ENCODE measurements at places on chromosomes 4 and X.

GRCh38 chrX:142998447-142999198, 27.1 kb upstream of the SPANXN4 start:
- H3K27me3 ChIP-seq = no peaks in the 10 kb centered on the region
- no peak overlapping the region for H3K4me3 ChIP-seq
- no peak overlapping the region for H3K27ac ChIP-seq
- no peak for DNase-seq

- H3K27me3 ChIP-seq = no peaks in the 10 kb centered on the region
- DNase-seq = no peak
- no peaks in the 10 kb centered on the region for H3K36me3 ChIP-seq
- no peaks in the 10 kb centered on the region for H3K4me1 ChIP-seq
These were observed 194.0 kb downstream of the GASK1B start for GRCh38 chr4:157978680-157979361.

GRCh38 chrX:153688911-153689590, 1.3 kb downstream of the SLC6A8 start:
- H3K27me3 ChIP-seq = no peaks in the 10 kb centered on the region
- H3K4me1 ChIP-seq = peaks cover 62% of the 10 kb centered on the region
- H3K36me3 ChIP-seq = no peaks in the 10 kb centered on the region
- no peak for DNase-seq
- H3K27ac ChIP-seq = peak overlapping the region; percentile 79
- H3K4me3 ChIP-seq = peak overlapping the region; percentile 66

DNA sequence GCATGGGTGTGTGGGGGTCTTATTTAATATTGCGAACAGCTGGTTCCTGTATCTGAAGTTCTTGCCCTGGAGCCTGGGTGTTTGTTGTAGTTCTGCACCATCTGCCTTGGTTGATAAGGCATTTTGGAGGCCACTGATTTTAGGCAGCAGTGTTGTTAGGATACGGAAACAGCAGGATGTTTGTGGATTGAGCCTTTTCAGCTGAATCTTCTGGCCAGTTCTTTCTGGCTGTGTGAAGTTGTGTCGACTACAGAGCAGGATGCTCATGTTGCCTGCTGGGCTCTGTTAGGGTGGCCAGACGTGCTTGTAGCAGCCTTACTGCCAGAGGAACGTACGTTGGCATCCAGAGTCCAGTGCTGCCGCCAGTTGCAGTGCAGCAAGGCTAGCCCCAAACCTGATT, 134.2 kb downstream of the PTTG2 start:
- H3K27me3 ChIP-seq = no peaks in the 10 kb centered on the region
- no peak for DNase-seq
- H3K4me3 ChIP-seq = no peak overlapping the region
- H3K36me3 ChIP-seq = no peaks in the 10 kb centered on the region

DNA sequence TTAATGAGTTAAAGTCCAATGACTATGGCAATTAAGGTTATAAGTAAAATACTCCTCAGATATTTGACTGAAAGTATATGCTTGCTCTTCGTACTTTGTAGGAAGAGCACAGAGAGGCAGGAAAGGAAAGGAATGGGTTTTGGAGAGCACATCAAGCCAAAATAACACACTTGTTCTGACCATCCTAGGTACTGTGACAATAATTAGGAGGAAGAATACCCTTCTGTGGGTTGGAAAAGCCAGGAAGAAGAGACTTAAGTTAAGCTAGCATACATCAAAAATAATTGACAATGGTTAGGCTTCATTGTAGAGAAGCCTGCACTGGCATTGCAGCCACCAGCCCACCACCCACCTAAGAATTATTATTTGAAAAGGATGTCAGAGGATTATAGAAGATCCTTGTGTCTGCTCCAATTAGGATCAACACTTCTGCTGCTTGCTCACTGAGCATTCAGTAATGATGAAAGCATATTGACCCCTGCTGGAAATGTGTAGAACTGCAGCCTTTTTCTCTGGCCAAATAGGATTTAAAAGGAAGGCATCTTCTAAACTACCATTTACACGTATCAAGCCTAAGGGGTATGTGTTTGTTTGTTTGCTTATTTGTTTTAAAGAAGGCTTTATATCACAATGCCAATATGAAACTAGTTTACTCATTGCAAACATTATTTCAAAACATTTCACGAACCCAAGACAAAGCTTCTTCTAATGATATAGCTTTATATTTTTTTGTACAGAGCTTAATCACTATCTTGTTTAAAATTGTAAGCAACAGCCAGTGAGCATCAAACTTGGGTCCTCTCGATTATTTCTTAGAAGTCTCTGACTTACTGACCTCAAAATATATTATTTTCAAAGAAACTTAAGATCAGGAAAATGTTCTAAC, 286.2 kb upstream of the TET2 start:
- no peak overlapping the region for H3K27ac ChIP-seq
- no peak overlapping the region for H3K4me3 ChIP-seq
- H3K4me1 ChIP-seq = no peaks in the 10 kb centered on the region

DNA sequence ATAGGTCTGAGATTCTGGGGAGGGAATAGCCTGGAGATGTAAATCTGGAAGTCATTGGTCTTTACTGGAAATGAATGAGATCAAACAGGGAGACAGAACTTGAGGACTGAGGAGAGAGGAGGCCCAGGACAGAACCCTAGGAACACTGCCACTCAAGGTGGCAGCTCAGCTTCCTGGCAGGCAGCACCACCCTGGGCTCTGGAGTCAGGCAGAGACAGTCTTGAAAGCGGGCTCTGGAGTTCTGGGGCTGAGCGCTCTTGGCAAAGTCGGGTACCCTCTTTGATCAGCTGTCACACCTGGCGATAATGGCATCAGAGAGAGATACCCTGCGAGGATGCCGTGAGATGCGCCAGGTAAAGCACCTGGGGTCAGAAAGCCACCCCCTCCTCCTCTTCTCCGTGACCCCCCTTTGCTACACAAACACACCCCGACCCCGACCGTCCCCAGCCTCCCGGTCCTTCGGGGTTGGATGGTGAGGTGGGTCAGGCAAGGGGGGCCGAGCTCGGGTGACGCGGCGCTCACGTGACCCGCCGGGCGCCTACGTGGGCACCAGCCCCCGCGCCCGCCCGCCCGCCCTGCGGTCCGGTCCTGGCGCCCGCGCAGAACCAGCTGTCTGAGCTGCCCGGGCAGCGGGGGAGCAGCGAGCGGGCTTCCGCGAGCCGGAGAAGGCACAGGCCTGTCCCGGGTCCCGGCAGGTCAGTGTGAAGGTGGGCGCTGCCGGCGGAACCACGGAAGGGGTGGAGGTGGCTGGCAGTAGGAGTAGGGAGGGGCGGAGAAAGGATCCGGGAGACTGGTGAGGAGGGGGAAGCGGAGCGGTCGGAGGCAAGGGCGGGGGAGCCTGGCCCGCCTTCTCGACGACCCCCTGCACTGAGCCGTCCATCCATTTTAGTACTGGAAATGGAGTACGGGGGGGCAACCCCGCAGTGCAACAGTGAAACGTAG, at the start of gene TCEAL3:
TCEAL3 (plus strand) TSS at position 600 of the 942 bp plus-strand sequence. CDS start 1,102 bp downstream, outside the sequence.
- H3K4me3 ChIP-seq = peak within 1 kb of the TSS; percentile 69
- no peaks in the 10 kb centered on the region for H3K4me1 ChIP-seq
- peak; percentile 4 for DNase-seq
- H3K36me3 ChIP-seq = no peaks in the 10 kb centered on the region
- peak within 1 kb of the TSS; percentile 90 for H3K27ac ChIP-seq

DNA sequence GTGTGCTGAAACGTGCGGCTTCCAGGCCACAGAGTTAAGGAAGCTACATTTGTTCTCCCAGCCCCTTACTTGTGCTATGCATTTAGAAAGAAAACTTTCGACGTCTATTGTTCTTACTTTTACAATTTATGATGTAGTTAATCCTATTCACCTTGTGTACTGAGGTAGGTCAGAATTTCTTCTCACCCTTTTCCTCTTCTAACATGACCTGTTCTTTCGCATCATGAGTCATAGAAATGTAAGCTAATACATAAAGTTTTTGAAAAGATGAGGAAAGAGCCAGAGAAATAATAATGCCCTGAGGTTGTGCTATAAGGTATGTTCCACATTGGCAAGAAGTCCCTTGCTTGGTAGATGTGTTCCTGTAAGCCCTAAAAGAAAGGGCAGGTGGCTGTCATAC, 298.3 kb downstream of the TRIML1 start:
- no peaks in the 10 kb centered on the region for H3K36me3 ChIP-seq
- H3K4me3 ChIP-seq = no peak overlapping the region
- no peak for DNase-seq
- no peak overlapping the region for H3K27ac ChIP-seq

DNA sequence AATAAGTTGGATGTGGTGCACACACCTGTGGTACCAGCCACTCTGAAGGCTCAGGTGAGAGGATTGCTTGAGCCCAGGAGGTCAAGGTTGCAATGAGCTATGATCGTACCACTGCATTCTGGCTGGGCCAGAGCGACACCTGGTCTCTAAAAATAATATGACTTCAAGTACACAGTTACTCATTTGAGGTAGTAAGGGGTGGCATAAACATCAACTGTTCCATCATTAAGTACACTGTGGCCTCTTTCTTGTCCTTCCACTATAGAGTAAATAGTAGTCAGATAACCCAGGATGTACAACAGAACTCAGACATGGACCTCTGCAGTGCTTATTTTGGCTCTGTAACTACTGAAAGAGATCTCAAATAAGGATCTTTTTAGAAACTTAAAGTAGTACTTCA, 10.6 kb downstream of the FAM9B start:
- H3K36me3 ChIP-seq = no peaks in the 10 kb centered on the region
- DNase-seq = no peak
- no peaks in the 10 kb centered on the region for H3K4me1 ChIP-seq
- no peaks in the 10 kb centered on the region for H3K27me3 ChIP-seq

DNA sequence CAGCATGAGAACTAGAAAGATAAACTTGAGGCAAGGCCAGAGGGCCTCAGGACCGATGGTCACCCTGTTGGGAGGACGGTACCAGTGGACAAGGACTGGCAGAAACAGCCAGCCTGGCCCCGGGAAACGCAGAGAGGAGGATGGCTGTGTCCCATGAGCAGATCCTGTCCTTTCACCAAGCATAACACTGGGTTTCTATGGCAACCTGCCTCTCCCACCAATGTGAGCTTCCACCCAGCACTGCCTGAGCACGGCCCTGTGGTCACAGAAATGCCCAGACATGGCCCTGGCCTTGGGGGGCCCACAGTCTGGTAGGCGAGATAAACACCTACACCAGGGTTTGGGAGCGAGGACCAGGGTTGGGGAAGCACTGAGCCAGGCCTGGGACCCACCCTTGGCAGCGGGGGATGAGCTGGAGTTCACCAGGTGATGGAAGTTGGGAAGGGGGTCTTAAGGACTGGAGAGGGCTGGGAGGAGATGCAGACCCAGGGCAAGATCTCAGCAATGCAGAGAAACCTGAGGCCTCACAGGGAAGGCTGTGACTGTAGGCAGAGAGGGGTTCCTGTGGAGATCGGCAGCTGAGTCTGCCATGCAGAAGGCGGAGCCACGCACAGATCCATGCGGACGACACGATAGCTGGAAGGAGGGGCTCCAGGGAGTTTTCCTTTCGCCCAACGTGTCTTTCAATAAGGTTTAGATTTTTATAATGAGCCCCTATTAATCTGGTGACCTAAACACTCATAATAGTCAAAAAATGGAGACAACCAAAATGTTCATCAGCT, 32.7 kb upstream of the CRMP1 start:
- no peak overlapping the region for H3K27ac ChIP-seq
- no peak for DNase-seq
- H3K4me3 ChIP-seq = no peak overlapping the region
- no peaks in the 10 kb centered on the region for H3K4me1 ChIP-seq

GRCh38 chr4:121239951-121240350, 75.8 kb upstream of the TNIP3 start:
- no peak overlapping the region for H3K27ac ChIP-seq
- no peak overlapping the region for H3K4me3 ChIP-seq

DNA sequence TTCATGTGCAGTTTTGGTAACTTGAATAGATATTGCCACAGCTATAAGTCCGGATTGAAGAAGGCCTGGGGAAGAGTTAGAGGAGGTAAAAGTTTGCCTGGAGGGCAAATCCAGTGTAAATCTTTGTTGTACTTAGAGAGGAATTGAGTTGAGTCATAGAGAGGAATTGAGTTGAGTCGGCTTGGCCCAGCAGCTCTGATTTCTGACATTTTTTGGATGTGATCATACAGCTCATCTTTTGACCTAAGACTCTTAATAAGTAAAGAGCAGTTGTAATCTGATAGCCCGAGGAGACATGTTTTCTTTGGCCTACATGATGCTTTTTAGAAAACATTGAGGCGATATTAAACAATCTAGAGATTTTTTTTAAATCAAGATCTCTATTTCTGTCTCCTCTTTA, 3.9 kb downstream of the KIT start:
- H3K27ac ChIP-seq = no peak overlapping the region
- no peaks in the 10 kb centered on the region for H3K36me3 ChIP-seq
- no peak for DNase-seq

DNA sequence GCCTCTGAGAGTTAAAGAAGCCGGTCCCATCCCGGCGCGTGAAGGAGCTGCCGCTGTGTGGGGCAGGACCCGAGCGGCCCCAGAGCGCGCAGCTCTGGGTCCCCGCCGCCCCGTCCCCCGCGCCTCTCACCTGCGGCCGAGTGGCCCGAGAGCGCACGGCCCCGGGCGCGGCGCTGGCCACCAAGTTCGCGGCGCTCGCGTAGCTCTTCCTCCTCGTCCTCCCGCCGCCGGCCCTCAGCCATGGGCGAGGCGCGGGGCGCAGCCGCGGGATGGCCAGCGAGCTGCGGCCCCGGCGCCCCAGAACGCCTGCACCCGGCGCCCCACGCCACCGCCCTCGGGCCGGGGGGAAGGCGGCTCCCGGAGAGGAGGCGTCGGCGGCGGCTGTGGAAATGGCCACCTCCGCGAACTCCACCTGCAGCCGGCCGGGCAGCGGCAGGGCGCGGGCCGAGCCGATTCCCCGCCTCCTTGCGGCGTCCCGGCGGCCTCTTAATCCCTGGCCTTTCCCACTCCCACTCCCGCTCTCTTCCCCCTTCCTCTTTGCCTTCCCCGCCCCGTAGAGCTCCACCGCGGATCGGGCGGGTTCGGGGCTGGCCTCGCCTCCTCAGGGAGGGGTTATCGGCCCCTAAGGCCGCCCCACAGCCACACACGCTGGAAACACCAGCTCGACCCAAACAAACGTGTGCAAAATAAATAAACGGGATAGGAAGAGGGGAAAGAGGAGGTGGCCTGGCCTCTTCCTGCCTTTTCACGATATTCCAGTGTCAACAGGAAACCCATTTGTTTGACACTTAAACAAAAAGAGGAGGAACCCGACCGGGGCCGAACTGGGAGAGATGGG, at the start of gene SH3D19:
SH3D19 (minus strand) TSS at position 495 of the 838 bp plus-strand sequence; CDS start at position 242, 253 bp downstream.
- H3K4me3 ChIP-seq = peak within 1 kb of the TSS; percentile 75
- peaks cover 13% of the 10 kb centered on the region for H3K27me3 ChIP-seq
- no peak for DNase-seq

Measured in esophagus squamous epithelium (tissue), 5 donors.